Skeletal muscle tissue (tissue), 5 donors: ENCODE measurements at places on chromosomes 2 and 18. TPM values are rescaled to one million over a fixed set of nuclear protein-coding genes. Genes with fewer than 3 reads are reported as not detected.

Gene IKZF2
- total RNA-seq = 4.2 TPM

Gene TRABD2A
- total RNA-seq = 1.0 TPM

Gene RIT2
- total RNA-seq = not detected

Gene SDC1
- total RNA-seq = 2.1 TPM

Gene RAD51AP2
- not detected for total RNA-seq

Gene VAMP5
- total RNA-seq = 17.7 TPM

Gene SLC30A3
- 0.52 TPM for total RNA-seq

Gene CHRND
- 32.9 TPM for total RNA-seq

Gene LAMA1
- total RNA-seq = 4.2 TPM

Gene NFU1
- 51.7 TPM for total RNA-seq

Gene DSC3
- under 0.01 TPM for total RNA-seq

Gene TXNDC2
- not detected for total RNA-seq

Gene SAG
- total RNA-seq = not detected

Gene CFC1
- not detected for total RNA-seq

Gene TMEM200C
- total RNA-seq = 0.52 TPM

Gene MC5R
- total RNA-seq = 1.6 TPM

Gene CASP10
- 16.2 TPM for total RNA-seq

Gene APCDD1
- 2.6 TPM for total RNA-seq

Gene GPR39
- total RNA-seq = 1.6 TPM
